ENCODE measurements at places on chromosomes 11 and 22. TPM values are rescaled to one million over a fixed set of nuclear protein-coding genes. Genes with fewer than 3 reads are reported as not detected.

GRCh38 chr11:57514538-57515331, 767 bp downstream of the SLC43A1 start:
- peak overlapping the region; percentile 33 for H3K27ac ChIP-seq
- H3K4me3 ChIP-seq, result peak overlapping the region; percentile 70
- peaks cover 14% of the 10 kb centered on the region for H3K4me1 ChIP-seq
- DNase-seq, result peak; percentile 86

DNA sequence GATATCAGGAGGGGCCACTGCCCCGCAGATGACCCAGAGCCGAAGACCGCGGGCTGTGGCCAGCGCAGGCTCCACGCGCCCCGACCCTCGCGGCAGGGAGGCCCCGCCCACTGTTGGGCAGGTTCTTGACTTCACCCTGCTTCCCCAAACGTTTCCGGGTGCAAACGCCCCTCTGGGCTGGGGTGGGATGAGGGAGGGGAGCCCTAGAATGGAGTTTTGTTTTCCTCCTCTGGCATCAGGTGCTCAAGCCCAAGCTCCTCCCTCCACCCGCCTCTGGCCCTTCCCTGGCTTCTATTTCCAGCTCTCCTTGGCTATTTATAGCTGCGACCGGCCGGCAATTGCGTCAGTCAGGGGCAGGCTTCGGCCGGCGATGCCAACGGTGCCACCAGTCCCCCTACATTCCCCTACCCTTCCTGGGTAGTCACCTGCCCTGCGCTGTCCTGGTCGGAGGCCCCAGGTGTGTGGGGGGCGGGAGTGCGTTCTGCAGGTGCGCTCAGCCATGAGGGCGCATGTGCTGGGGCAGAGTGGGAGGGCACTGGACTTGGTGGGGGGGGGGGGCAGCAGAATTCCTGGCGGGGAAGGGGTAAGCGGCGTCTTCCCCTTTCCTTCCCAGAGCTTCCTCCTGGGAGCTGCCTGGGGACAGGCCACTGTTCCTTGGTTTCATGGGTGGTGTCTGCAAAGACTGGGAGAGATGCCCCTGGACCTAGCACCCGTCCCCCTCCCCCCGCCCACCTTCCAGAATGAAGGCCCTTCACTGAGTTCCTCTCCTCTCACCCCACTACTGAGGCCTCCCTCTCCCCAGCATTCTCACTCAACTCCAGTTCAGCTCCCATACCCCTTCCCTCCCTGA, 23.6 kb downstream of the DUSP8 start:
- DNase-seq, result peak; percentile 80
- H3K27ac ChIP-seq, result no peak overlapping the region
- H3K36me3 ChIP-seq, result no peaks in the 10 kb centered on the region
- no peak overlapping the region for H3K4me3 ChIP-seq

KLHL35 gene
- not detected for total RNA-seq

- no peaks in the 10 kb centered on the region for H3K27me3 ChIP-seq
- no peak overlapping the region for H3K27ac ChIP-seq
- no peaks in the 10 kb centered on the region for H3K4me1 ChIP-seq
- no peak overlapping the region for H3K4me3 ChIP-seq
- no peak for DNase-seq
Measured at GRCh38 chr11:115611343-115611742, 107.1 kb upstream of the CADM1 start.

DNA sequence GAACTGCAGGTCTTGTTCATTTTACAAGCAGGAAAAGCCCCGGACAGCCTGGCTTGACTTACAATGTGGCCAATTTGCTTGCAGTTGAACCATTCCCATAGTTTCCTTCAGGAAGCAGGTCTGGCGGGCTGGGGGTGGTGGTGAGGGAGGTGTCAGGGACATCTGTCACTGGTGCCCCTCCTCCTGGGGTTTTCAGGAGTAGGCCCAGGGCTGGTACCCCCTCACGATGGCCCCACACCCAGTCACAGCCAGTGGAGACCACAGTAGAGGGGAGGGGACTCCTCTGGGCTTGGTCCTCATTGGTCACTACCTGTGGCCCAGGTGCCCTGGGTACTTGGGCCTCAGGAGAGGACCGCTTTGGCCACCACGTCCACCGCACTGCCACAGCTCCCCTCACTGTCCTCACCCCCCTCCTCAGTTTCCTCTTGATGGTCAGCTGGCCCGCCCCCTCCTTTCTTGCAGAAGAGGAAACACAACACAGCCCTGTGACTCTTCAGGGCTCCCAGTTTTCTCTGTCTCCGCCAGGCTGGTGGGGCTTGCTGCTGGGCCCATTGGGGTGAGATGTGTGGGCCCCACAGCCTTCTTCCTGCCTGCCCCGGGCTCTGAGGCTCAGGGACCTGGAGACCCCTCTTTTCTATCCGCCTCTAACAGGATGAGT, 39.8 kb upstream of the SHISAL1 start:
- H3K27ac ChIP-seq, result no peak overlapping the region
- no peak overlapping the region for H3K4me3 ChIP-seq
- no peak for DNase-seq
- no peaks in the 10 kb centered on the region for H3K4me1 ChIP-seq
- H3K36me3 ChIP-seq, result no peaks in the 10 kb centered on the region

GRCh38 chr11:126061707-126062678, 673 bp downstream of the CDON start:
- H3K36me3 ChIP-seq, result no peaks in the 10 kb centered on the region
- H3K27ac ChIP-seq, result peak overlapping the region; percentile 87
- DNase-seq, result no peak
- peak overlapping the region; percentile 65 for H3K4me3 ChIP-seq
- H3K27me3 ChIP-seq, result no peaks in the 10 kb centered on the region

DNA sequence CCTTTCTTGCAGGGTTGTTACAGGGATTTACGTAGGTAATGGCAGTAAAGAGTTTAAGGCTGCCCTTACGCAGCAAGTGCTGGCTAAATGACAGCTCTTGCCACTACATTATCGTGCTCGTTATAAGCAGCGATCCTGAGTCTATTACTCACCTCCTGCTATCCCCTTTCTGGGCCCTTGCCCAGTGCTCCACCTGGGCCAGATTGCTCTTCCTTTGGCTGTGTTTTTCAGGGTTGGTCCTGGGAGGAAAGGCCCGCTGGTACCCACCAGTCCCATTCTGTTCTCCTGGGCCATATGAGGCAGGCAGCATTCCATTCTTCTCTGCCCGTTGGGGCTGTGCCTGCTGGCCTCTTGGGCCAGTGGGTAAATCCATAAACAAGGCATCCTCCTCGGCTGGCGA, 87.5 kb downstream of the C11orf58 start:
- no peaks in the 10 kb centered on the region for H3K36me3 ChIP-seq
- no peak overlapping the region for H3K4me3 ChIP-seq
- DNase-seq, result no peak
- no peak overlapping the region for H3K27ac ChIP-seq
- H3K27me3 ChIP-seq, result no peaks in the 10 kb centered on the region
- H3K4me1 ChIP-seq, result no peaks in the 10 kb centered on the region

DNA sequence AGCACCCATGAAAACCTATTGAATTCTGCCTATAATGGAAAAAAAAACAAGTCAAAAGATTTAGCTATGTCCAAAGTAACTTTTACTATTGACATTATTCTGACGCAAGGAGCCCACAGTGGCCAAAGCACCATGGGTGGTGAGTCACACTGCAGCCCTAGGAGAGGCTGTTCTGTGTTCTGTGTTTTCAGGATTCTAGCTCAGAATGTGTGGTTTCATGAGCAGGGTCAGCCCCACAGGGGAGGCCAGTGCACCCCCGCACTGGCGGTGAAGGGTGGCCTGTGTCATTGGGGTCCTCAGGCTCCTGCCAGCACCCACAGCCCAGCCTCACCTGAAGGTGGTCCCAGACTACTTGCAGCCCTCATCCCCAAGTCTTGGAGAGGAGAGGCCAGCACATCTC, 112.2 kb downstream of the BRD1 start:
- no peaks in the 10 kb centered on the region for H3K4me1 ChIP-seq
- DNase-seq, result no peak
- no peaks in the 10 kb centered on the region for H3K27me3 ChIP-seq

- H3K27me3 ChIP-seq, result no peaks in the 10 kb centered on the region
- no peak overlapping the region for H3K27ac ChIP-seq
- no peaks in the 10 kb centered on the region for H3K36me3 ChIP-seq
- no peak for DNase-seq
- no peak overlapping the region for H3K4me3 ChIP-seq
Measured at GRCh38 chr22:49011379-49011768, 816.3 kb downstream of the BRD1 start.

BARX2 gene
- total RNA-seq, result 13.5 TPM

DNA sequence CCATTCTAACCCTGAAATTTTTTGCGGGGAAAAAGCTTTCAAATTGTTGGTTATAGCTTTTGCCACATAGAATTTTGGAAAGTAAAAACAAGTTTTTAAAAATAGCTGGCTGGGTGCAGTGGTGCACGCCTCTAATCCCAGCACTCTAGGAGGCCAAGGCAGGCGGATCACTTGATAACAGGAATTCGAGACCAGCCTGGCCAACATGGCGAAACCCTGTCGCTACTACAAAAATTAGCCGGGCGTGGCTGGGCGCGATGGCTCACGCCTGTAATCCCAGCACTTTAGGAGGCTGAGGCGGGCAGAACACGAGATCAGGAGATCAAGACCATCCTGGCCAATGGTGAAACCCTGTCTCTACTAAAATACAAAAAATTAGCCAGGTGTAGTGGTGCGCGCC, 54.9 kb downstream of the TNRC6B start:
- H3K27ac ChIP-seq, result no peak overlapping the region
- H3K27me3 ChIP-seq, result no peaks in the 10 kb centered on the region
- no peaks in the 10 kb centered on the region for H3K36me3 ChIP-seq

Data from Peyer's patch (tissue), 4 donors.